ENCODE measurements at places on chromosomes 4 and X.

DNA sequence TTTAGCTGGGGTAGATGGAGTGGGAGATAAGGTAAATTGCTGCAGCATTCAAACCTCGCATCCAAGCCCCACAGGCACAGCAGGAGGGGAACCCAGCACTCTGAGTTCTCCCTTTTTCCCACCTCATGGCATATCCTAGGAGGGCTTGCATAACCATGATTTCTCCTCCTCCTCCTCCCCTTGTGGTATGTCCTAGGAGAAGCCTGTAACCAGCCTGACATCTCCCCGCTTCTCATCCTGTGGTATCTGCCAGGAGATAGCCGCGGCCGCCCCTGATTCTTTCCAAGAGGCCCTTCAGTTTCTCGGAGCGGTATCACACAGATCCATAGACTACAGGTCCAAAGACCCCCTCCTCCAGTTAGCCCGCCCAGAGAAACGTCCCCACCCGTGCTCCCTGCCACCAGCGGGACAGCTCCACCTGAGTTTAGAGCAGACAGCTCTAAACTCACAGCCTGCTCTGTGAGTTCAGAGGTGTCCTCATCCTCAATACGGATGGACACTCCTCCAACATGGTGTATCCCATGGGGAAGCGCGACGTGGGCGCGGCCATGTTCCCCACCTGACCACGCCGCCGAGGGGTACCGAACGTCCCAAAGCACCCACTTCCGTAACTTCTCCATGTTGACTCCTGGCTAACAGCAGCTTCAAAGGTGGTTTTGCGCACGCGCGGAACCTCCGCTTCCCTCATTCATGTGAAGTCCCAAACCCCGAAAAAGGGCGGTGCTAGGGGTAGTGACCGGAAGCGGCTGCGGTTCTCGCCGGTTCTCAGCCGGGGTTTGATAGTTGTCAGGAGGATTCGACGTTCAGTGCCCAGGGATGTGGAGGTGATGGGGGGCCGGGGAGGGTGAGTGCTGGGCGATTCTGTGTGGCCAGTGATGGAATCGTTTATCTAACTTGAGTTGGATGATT, at the start of gene ZNF81:
TSS of gene ZNF81 (plus strand) at position 739 of the 909 bp plus-strand sequence. CDS start 9,366 bp downstream, outside the sequence.
- DNase-seq: peak; percentile 71

DNA sequence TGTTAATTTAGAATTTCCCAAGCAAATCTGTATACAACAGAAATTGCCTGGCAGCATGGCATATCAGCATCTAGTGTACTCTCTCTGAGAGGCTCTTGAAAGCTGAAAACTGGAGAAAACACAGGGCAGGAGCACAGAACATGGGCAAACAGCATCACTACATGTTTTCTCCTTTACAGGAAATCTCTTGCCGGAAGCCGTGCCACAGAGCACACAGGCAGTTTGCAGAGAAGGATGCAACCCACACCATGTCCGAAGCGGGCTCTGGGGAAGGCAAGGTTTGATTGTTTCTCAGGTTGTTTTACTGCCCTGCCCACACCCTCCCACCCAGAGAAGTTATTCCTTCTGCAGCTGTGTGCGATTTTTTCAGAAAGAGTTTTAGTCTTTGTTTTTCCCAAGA, 41.1 kb upstream of the FAM9C start:
- DNase-seq: peak; percentile 29

GRCh38 chr4:74320559-74321118, 12.4 kb downstream of the EPGN start:
- no peak for DNase-seq

DNA sequence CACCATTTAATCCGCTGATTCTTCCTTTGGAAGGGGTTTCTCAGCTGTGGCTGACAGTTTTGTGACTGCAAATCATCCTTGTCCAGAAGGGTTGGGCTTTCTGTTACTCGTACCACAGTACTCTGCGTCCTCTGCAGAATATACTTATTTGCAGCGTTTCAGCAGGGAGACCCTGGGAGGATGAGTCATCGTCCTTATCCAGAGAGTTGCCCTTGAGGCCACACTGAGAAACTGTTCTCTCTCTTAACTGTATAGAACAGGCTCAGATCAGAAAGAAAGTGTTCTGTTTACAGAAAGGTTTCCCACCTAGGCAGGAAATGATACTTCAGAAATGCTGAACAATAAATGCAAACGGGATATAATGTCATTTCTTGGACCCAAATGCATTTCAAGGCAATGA, 47.8 kb upstream of the DDX53 start:
- no peak for DNase-seq

DNA sequence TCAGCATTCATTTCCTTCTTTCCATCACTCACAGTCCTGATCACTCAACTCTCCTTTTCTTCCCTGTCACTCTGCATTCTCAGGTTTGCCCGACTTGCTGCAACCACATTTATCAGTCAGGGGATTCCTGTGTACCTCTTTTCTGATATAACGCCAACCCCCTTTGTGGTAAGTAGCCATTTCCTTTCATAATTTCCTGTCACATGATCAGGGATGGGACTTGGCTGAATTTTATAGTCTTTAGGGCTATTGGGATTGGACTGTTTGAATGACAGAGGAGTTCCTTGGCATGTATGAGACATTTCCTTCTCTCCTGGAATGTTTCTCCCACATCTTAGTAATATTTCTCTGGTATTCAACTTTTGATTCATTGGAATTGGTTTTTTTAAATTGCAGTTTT, 11.0 kb downstream of the PGM2 start:
- no peak for DNase-seq

DNA sequence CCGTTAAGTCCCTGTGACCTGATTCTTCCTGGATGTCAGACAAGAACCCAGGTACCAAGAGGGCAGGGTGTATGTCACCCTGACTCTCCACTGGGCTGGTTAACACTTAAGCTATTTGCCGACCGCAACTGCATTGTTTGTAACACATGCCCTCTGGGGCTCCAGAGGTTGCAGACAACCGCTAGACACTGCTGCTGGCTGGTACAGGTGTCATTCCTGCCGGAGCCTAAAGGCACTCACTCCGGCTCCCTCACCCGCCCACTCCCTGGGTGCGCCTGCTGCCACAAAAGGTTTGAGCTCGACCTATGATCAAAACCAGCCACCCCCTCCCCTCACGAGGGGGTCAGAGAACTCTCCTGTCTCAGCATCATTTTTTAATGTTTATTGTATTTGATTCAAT, 208.2 kb downstream of the FAT4 start:
- DNase-seq: no peak

GRCh38 chrX:67619253-67619652, 75.4 kb downstream of the AR start:
- no peak for DNase-seq

- no peak for DNase-seq
These were observed 79.7 kb downstream of the GRIA3 start for GRCh38 chrX:123263747-123264146.

DNA sequence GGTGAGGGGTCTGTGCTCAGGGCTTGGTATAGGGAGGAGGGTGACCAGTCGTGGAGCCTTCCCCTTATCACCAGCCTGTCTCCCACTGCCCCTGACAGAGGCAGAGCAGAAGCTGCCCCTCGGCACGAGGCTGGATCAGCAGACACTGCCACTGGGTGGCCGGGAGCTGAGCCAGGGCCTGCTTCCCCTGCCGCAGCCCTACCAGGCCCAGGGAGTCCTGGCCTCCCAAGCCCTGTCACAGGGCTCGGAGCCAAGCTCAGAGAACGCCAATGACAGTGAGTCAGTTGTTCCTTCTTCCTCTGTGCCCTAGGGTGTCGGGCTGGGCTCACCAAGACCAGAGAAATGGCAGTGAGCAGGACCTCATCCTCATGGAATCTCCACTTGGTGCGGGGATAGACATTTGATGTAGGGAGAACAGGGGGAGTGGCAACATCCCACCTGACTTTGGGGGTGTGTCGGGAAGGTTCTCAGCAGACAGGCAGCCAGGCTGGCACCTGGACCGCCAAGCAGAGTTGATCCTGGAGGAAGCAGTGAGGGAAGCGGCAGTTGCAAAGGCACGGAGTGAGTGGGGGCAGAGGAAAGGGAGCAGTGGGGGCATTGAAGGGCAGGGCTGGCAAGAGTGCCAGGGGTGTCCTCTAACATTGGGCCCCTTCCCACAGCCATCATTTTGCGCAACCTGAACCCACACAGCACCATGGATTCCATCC, 14.3 kb upstream of the UBA1 start:
- no peak for DNase-seq

DNA sequence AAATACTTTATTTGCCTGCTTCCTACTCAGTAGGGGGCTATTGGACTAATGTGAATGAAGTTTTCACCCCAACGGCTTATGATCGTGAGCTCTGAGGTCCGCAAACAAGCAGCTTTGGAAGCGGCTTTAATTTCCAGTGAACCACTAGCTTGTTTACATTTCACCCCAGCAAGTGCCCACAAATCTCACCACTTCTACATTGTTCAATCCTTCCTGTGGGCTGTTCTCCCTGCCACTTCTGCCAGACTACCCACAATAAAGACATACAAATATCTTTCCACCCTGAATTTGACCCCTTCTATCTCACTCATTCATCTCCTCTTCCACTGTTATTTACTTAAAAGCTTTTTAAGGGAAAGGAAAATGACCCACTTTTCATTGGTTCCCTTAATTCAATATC, 98.0 kb downstream of the CDS1 start:
- DNase-seq: no peak

- no peak for DNase-seq
These were observed 82.3 kb upstream of the EDNRA start for GRCh38 chr4:147398556-147398955.

DNA sequence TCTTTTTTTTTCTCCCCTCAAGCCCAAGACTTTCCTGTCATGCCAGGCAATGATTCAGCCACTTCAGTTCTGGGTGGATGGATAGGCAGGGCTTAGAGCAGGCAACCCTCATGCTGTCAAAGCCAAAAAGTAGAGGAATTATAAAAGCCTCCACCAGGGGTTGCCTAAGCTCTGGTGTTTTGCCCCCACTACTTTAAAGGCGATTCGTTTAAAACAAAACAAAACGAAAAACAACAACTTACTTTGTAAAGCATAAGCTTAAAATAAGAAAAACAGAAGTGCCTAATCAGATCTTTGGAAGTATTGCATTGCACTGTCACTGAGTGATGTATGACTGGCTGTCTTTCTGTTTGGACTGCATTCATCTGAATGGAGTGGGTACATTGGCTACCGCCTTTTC, 5.3 kb upstream of the IDS start:
- no peak for DNase-seq

DNA sequence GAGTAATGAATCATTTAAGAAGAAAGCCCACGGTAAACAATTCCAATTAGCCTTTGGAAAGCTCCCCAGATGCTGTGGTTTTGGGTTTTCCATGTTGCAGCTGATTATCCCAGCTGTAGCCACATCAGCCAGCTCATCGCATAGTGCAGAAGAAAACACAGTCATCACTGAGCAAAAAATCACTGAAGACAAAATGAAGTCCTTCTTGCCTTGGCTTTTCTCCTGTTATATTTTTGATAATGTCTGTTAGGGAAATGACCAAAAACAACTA, 193.0 kb upstream of the C1QTNF7 start:
- DNase-seq: no peak

DNA sequence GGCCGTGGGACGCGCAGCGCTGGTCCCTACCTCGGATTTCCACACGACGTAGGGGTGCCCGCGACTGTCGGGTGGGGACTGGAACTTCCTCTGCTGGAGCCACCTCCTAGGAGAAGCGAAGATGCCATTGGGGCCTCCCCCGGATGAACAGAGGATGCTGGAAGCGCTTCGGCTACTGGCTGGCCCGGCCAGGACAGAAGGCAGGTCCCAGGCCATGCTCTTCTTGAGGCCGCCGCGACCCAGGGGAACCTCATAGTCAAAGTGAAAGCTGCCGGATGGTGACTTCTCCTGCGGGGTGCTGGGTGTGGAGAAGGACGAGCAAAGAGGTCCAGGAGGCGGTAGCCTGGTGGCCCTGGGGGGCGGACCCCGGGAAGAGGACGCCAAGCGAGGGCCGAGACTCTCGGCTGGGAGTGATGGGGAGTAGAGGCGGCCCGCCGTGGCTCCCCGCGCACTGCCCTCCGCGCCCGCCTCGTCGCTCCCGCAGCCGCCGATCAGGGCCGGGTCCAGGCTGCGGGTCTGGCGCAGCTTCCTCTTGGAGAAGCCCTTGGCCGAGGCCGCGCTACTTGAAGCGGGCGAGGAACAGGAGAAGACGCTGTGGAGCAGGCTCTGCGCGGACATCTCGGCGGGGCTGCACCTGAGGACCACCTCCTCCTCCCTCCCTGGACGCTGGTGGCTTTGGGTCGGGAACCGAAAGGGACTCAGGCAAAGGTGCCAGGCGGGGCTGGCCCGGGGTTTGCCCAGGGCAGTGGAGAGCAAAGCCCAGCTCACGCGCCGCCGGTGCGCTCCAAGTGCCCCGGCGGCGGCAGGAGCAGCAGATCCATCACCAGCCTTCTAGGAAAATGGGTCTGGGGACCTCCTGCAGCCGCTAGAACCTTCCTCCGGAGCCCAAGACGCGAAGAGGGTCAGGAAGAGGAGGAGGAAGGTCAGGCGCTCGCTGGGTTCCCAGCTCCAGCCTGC, 1.2 kb downstream of the ARHGAP6 start:
- no peak for DNase-seq

DNA sequence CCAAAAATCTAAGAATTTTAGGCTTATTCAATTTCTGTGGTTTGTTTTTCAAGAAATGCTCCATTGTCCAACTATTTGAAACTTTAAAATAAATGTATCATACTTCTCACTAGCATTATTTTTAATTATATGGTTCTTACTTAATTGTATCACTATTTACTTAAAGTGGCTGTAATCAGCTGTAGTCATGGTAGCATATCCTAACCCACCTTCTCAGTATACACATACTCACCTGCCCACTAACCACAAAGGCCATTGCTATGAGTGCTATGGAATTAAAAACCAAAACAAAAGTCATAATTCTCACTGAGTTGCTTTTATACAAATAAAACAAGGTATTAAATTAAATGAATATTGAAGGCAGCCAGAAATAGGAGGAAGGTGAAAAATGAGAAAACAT, 5.0 kb downstream of the FBXO8 start:
- DNase-seq: no peak

DNA sequence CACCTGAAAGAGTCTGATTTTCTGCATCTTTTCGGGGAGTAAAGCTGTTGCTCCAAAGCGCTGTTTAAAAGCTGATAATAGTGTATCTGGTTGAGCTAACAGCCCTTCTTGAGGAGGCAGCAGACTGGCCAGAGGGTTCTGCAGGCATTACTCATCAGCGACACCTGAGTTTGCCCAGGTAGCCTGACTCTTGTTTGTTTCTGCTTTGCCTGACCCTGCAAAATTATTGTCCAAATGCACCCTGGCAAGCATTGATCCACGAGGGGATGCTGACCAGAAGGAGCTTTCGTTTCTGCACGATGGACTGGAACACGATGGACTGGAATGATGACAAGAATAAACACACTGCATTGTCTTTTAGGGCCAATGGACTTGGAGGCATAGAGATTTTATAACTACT, 6.2 kb downstream of the CD99 start:
- no peak for DNase-seq

- DNase-seq: no peak
These were observed at the start of gene COL4A6 for GRCh38 chrX:108438110-108438623. COL4A6 (minus strand) TSS chrX:108438422; CDS start chrX:108438196, 226 bp downstream.

GRCh38 chr4:89411539-89412309, 104.1 kb upstream of the GPRIN3 start:
- no peak for DNase-seq

- no peak for DNase-seq
These were observed 134.7 kb downstream of the SHROOM3 start for GRCh38 chr4:76569706-76570105.

Measured in activated naive CD4-positive, alpha-beta T cell (primary cell).